ENCODE measurements at places on chromosomes 5 and 9.

- no peak for DNase-seq
Measured at GRCh38 chr5:165086465-165086864, 1581.0 kb downstream of the MAT2B start.

DNA sequence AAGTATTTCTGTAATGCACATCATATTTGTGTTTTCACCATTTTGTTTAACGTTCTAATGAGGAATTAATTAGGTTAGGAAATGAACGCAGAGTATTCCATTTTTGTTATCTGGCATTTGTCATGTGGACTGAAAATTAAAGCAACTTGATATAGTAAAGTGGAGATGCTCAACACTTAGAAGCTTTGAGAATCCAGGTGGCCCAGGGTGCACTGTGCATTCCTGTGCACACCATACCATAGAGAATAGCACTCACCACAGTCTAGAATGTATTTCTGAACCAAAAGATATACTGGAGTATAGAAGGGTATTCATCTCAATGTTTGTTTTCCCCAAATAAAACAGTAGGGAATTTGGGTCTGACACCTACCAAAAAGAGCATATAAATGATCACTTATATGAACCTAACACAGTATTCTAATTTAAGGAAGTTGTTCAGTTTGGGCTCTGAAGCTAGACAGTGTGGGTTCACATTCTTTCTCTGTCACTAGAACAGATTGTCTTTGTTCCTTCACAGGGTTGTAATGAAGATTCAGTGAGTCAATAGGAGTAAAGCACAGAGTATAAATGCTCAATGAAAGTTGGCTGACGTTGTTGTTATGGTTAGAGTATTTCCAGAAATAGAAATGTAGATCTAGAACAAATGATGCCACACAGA lies 125.6 kb upstream of the DMRT1 start:
- no peak for DNase-seq

DNA sequence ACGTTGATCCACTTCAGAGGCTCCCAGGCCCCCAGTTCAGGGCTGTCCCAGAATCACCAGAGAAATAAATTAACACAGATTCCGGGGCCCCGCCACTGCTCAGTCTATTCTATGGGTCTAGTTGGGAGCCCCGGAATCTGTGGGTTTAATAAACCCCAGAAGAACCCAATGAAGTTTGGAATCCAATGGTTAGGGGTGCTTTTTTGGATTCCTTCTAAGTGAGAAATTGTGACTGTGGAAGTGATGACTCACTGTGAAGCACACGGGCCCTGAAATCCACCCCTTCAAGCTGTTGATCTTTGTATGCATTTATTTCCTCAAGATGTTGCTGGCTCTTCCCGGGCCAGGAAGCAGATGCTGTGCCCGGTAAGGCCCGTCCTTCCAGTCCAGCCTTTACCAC lies 57.3 kb upstream of the SLC28A3 start:
- DNase-seq = no peak

GRCh38 chr5:115557667-115558387 lies 13.3 kb upstream of the FEM1C start:
- DNase-seq = no peak

DNA sequence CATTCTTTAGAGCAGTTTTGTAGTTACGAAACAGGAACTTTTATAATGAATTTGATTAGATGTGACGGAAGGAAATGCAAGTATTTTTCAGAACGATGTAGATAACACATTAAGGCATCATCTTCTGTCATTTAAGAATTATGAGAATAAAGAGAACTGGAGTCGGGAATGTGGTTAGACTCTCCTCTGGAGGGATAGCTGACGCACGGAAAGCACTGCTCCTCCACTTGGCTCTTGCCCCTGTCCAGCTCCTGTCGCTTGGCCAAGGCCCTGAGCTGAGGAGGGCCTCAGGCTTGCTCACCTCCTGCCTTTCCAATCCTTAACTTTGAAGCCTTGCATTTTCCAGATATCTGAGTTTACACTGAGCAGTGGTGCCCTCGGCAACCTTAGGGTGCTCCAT lies 60.5 kb downstream of the MAP1B start:
- DNase-seq = no peak

DNA sequence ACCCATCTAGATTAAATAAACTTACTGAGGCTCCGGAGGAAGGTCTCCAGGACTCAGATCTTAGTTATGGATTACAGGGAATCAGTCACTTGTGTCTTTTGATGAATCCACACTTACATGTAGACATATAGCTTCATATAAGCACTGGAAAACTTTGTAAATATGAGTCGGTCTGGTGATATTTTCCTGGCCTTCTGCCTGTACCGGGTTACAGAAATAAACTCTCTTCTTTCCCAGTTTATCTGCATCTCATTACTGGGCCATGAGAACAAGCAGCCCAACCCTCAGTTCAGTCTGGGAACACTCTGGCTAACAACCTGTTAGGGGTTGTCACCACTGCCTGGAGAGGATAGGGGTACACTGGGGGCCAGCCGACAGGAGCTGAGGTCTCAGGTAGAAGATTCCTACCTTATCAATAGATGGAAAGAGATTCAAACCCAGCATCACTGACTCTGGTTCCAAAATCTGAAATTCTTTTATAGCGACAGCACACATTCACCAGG lies 59.1 kb downstream of the THBS4 start:
- no peak for DNase-seq

DNA sequence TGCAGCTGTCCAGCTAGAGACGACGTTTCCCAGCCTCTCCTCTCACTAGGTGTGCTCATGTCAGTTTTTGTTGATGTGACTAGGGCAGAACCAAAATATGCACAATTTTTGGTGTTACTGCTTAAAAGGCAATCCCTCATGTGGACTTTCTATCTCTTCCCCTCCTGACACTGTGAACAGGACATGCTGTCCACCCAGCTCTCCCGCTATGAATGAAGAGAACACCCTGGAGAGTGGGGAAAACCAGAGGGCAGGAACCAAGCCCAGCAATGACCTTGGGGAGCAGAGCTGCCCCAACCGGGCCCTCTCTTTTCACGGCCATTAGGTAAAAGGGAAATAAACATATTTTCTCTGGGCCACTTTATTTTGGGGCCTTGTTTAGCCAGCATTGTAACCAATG lies 46.7 kb upstream of the TBC1D2 start:
- DNase-seq = no peak

GRCh38 chr9:96884443-96884842 lies 30.1 kb upstream of the ZNF782 start:
- no peak for DNase-seq

DNA sequence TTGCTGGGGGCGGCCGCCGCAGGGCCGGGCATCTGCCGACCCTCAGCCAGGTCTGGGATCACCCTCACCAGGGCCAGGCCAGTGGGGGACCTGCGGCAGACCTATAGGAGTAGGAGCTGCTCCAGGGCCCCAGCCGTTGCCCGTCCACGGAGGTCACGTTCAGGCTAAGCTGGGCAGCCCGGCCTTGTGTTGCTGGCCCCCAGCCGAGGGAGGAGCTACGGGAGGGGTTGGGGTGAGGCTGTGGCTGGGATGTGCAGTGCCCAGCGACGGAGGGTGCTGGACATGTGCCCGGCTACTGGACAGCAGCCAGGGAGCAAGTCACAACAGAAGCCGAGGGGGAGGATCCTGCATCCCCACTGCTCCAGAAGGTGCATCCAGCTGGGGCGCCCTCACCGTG lies 39.6 kb upstream of the SLC6A19 start:
- no peak for DNase-seq

DNA sequence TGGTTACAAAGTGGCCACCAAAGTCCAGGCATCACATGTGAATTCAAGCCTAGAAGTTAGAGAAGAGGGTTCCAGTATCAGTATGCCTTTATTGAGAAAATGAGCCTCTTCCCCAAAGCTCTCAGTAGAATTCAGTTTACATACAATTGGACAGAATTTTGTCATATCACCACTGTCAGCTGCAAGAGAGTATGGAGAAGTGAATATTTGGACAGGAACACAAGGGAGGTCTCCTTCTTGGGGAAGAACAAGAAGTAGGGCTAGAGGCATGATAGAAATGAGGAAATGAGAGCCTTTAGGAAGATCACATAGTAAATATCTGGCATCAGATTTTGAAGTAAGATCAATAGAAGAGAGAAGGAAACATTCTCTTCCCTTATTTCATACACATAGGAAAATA lies 27.8 kb upstream of the VLDLR start:
- no peak for DNase-seq

GRCh38 chr5:42840842-42841567 lies 29.3 kb upstream of the SELENOP start:
- no peak for DNase-seq

GRCh38 chr5:92237896-92238295 lies 854.8 kb upstream of the ARRDC3 start:
- no peak for DNase-seq

DNA sequence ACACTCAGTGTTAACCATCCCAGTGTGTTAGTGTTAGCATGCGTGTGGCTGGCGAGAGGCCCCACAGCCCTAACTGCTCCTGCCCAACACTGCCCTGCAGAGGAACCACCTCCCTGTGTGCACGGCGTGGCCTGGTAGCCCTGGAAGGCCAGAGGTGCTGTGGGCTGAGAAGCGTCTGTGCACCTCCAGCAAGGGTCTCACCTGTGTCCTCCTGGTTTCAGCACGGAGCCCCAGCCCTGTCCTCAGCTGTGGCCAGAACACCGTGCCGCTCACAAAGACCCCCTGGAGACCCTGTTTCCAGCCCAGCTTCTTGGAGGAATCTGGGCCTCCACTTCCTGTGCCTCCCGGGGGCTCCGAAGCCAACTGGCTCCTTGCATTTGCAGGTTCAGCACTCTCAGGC lies 56.1 kb upstream of the NRARP start:
- DNase-seq = no peak

DNA sequence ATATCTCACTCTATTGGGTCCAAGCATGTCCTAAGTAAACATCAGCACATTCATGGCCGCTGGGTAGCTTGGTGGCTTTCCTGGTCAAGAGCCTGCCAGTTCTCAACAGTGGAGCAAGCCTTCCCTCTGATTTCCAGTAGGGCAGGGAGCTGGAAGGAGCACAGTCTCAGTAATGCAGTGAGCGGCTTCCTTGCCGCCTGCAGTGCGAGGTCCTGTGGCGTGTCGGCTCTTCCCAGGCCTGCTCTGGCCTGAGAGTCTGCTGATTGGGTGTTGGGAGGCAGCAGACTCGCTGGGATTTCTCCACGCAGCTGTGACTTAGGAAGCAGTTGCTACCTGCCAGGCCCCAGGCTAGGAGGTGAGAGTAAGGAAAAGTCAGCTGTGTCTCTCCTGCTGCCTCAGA lies 51.3 kb downstream of the SPTAN1 start:
- DNase-seq = no peak

- DNase-seq = no peak
Measured at GRCh38 chr9:91445135-91445534, 21.5 kb upstream of the NFIL3 start.

- no peak for DNase-seq
Measured at GRCh38 chr9:69697475-69697874, 25.3 kb upstream of the APBA1 start.

DNA sequence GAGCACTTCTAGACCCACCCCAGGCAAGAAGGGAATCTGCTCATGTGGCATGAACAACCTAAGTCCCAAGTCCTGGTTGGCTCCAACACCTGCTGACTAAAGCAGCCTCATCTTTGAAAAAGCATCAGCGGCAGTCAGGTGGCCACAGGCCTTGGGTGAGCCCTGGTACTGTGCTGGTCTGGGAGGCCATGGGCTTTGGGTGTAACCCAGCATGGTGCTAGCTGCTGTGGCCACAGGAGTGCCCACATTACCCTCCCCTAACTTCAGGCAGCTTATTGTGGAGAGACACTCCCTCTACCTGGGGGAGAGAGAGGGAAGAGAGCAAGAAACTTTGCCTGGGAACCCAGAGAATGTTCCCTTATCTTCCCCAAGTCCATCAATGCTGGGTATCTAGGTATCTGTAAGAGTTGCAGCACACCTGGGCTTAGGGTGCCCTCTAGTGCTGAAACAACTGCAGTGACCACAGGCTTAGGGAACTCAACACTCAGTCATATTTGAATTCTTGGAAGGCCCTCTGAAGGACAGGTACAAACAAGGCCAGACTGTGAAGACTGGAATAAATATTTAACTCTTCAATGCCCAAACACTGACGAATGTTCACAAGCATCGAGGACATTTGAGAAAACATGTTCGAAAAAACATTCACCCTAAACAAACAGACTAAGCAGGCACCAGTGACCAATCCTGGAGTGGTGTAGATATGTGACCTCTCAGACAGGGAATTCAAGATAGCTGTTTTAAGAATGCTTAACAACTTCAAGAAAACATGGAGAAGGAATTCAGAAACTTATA lies 69.9 kb upstream of the OR2K2 start:
- DNase-seq = no peak

DNA sequence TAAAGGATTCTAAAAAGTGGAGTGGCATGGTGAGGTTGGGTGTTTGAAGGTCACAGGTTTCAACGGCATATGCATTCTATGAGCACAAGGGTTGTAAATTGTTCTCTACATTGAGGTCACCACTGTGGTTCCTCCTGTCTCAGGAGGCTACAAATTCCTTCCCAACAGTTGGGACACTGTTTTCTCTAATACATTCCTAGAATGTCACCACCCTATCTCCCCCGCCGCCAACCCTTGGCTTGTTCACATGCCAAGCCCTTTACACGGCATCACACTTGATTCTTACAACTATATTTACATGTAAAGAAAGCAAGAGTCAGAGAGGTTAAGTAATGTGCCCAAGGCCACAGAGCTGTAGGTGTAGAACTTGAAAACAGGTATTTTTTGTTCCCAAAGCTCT lies 315.1 kb downstream of the RAB3C start:
- no peak for DNase-seq

DNA sequence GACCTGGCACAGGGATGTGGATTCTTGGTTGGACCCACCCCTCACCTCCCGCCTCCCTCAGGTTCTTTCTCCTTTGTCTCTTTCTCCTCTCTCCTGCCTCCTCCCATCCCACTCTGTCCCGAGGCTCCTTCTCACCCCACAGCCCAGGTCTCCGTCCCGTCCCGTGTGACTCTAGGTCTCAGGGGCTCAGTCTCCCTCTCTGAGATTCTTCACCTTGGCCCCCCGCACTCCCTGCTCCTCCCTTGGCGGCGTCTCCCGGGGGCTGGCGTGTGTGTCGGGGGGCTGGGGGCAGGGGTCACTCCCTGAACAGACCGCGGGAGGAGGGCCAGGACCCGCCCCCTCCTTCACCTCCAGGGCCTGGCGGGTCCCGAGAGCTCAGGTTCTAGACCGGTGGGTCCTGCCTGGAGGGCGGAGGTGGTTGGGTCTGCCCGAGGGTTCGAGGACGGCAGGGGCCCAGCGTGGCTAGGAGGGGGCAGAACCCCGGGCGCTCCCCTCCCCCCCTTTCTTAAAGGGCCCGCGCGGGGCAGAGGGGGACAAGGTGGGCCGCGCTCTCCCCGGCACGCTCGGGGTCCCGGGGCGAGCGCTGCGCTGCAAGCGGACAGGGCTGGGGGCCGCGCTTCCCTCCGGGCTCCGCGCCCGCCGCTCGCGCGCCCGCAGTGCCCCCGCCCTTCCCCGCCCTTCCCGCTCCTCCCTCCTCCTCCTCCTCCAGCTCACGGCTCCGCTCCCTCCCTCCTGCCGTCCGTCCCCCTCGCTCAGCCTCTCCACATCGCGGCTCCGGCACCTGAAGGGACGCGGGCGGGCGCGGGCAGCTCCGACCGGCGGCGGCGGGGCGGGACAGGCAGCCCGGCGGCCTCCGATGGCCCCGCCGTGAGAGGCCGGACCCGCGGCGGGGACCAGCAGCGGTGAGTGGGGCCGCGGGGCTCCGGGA lies at the start of gene PSD2:
PSD2 (plus strand) TSS at position 735 of the 928 bp plus-strand sequence. CDS start 13,633 bp downstream, outside the sequence.
- peak; percentile 73 for DNase-seq

GRCh38 chr5:154508114-154508513 lies 30.1 kb upstream of the HAND1 start:
- DNase-seq = no peak

GRCh38 chr5:151454889-151455288 lies 7.5 kb downstream of the SLC36A1 start:
- DNase-seq = no peak

Measured in 8988T (cell line).